Stimulated activated CD4-positive, alpha-beta T cell treated with anti-CD3 and anti-CD28 coated beads, Interleukin-12 subunit alpha, Interleukin-12 subunit beta, amount 100 ng/mL, for 4 hours (primary cell): ENCODE measurements at places on chromosomes 12 and 14.

DNA sequence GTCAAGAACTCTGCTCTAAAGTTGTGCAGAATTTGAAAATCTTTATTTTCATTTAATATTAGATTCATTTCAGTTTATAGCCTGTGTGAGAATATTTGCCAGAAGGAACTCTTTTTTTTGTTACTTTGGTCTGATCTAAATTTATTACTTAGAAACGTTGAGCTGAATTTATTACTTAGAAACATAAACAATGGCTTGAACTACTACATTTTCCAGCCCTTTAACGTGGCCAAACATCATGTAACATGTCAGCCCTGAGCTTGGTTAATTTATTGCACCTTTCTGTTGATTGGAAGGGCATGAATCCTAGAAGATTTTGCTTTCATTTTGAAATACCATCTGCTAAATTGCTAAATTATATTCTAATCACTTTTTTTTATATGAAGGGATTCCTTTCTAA is 241.4 kb downstream of the TMEM117 start:
- DNase-seq = no peak

DNA sequence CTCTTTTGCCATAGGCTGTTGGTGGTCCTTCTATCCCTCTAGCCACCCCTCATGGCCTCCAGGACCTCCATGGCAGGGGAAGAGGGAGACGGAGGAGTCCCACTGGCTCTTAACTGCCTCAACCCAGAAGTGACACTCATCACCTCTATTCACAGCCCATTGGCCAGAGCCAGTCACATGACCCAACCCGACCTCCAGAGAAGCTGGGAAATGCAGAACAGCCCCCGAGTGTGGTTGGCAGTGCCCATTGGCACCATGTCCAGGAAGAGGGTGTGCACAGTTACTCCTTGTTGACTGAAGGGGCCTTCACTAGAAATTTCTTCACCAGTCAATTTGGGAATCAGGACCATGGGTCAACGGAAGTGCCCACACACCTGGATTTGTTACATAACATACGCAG is 17.0 kb upstream of the BCL11B start:
- no peak for DNase-seq

- no peak for DNase-seq
These were observed 294.4 kb downstream of the TMTC2 start for GRCh38 chr12:82981150-82981549.

- DNase-seq = no peak
These were observed 81.4 kb downstream of the BBS10 start for GRCh38 chr12:76266797-76267196.

DNA sequence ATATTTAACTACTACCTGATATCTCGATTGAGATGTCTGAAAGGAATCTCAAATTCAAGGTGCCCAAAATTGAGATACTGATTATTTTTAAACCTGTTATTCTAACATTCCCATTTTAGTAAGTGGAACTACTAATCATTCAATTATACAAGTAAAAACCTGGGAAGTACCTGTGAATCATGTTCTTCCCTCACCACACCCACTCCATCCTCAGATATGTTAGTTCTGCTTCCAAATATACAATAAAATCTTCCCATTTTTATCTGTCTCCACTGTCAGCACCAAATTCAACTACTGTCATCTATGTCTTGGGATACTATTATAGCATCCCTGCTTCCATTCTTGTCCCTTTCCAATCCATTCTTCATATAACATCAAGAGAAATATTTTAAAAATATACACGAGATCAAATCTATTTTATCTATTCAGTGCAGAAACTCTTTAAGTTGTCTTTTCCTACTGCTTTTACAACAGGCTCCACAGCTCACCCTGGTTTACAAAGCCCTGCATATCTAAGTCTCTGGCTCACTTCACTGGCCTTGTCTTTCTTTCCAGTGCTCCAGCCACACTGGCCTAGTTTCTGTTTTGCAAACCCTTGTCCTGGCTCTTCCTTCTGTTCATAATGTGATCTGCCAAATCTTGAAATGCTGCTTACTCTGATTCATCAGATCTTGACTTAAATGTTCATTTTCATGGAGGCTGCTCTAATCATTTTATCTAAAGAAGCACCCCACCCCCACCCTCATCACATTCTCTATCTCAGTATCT is 122.3 kb downstream of the PTPRR start:
- DNase-seq = no peak

DNA sequence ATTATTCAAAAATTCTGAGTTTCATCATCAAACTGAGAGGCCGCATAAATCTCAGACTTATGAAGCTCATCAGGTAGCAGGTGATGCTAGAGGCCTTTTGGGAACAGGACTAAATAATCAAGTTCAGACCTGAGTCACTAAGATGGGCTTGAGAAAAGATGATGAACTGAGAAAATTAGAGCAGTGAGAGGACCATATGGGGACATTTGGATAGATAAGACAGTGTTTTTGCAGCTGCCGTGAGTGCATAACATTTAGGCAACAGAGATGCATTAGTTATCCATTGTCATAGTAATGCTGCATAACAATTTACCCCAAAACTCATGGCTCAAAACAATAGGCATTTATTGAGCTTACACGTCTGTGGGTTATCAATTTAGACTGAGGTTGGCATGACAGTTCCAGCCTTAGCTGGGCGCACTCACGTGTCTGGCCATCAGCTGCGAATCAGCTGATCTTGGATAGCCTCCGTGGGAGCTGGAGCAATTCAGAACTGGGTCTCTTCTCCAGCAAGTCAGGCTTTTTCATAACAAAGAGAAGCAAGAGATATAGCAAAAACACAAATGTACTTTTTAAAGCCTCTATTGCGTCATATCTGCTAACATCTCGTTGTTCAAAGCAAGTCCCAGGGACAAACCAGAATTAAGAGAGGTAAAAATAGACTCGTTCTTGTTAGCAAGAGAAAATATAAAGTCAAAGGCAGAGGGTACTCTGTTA is 72.8 kb downstream of the CAPZA3 start:
- DNase-seq = no peak

GRCh38 chr14:74488786-74489397 is 4.2 kb downstream of the NPC2 start:
- DNase-seq = no peak

DNA sequence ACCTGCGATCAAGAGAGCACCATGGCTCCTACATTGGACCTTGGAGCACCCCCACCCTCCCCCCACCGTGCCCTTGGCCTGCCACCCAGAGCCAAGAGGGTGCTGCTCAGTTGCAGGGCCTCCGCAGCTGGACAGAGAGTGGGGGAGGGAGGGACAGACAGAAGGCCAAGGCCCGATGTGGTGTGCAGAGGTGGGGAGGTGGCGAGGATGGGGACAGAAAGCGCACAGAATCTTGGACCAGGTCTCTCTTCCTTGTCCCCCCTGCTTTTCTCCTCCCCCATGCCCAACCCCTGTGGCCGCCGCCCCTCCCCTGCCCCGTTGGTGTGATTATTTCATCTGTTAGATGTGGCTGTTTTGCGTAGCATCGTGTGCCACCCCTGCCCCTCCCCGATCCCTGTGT is 1.8 kb upstream of the RNU7-1 start:
- DNase-seq = no peak

DNA sequence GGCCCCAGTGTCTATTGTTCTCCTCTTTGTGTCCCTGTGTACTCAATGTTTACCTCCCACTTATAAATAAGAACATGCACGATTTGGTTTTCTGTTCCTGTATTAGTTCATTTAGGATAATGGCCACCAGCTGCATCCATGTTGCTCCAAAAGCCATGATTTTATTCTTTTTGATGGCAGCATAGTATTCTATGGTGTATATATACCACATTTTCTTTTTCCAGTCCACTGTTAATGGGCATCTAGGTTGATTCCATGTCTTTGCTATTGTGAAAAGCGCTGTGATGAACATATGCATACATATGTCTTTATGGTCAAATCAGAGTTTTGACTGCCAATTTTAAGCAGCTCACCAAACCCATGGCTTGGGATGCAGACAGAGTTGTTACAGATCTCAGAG is 17.2 kb upstream of the ANP32D start:
- no peak for DNase-seq

DNA sequence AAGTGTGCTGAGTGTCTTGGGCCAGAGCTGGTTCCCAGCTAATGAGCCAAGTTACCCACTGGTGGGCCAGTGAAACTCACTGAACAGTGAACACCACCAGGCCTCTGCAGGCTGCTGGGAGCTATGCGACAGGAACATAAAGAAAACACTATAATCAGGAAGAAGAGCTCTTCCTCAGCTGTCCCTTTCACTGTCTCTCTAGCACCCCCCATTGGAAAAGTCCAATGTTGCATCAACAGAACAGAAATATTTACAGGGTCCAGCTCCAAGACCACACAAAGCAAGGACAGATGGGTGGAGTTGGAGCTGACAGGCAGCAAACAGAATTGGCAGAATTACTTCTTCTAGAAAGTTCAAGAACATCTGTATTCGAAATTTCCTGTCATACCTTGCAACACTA is 903.6 kb upstream of the TMEM132C start:
- no peak for DNase-seq

DNA sequence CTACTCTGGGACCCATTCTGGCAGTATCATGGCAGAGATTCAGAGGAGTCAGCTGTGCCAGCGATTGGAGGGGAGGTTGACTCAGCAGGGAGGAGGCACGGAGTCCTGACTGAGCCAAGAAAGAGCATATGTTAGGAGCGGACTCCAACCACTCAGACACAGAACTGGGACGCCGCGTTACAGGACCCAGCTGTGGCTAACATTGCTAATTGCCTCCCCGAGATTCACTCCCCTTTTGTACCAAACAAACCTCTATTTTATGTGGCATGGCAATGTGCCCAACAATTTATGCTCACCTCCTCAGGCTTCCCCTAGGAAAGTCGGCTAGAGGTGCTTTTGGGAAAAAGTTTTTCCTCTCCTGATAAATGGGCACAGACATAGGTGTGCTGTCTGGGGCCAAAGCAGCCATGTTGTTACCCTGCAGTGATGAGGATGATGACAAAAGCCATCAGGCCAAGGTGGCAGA is 15.2 kb upstream of the CLIP1 start:
- DNase-seq = no peak

DNA sequence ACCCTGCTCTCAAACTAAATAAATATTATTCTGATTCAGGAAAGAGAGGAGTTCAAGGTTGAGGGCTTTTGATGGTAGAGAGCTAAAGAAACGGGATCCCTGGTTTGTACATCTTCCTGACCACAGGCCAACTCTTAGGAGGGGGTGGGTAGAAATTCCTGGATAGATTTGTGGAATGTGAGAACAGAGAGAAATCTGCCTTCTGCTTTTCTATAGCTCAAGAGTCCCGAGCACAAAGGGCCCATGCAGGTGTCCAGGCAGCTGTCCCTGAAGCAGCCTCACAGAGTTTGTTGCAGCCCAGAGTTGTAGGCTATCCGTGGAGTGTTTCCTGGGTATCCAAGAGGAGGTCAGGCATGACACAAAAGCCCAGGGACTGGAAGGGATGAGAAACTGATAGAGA is 198.6 kb downstream of the BCAT1 start:
- DNase-seq = no peak

- no peak for DNase-seq
These were observed 2.9 kb downstream of the SP7 start for GRCh38 chr12:53333289-53333688.

GRCh38 chr14:49875640-49876198 is 17.2 kb upstream of the ARF6 start:
- no peak for DNase-seq

DNA sequence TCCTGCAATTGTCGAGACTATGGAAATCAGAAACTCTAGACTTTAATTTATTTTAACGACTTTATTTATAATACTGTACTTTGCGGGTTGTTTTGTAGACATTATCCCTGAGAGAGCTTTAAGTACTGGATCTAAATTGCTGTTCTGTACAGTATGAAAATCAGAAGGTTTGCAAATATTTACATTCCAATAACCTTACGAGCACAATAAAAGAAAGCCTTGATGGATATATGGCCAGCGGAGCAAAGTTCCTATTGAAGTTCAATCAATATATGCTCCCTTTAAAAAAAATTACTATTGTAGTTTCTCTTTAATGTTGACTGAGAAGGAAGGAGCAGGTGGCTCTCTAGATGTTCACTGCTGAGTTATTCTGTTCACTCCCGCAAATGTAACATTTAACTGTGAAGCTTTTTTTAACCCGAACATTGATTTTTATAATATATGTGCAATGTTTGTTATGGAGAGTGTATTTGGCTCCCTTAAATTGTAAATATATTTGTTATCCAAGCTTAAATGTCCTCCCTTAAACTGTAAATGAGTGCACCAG is 235.3 kb downstream of the PLCZ1 start:
- no peak for DNase-seq

DNA sequence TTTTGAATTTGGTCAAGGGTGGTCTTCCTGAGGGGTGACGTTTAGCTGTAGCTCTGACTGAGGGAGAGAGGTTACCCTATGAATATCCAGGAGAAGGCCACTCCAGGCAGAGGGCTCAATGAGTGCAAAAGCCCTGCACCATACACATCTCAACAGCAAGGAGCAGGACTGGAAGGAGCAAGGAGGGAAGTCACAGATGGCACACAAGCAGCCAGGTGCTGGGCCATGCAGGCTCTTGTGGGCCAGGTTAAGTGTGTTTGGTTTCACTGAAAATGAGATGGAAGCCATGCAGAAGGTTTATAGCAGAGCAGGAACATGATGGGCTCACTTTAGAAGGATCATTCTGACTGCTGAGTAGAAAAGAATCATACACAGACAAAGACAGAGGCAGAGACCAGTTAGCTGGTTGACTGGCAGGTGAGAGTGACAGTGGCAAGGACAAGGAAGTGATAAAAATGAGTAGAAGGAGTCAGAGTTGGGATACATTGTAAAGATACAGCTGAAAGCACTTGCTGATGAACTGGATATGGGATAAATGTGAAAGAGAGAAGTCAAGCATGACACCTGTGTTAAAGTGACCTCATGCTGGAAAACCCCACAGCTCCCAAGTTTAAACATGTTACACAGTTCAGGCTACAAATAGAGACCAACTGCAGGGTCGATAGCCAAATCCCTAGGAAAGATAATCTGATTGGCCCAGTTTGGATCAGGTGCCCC is 81.2 kb downstream of the PRKD1 start:
- DNase-seq = no peak

DNA sequence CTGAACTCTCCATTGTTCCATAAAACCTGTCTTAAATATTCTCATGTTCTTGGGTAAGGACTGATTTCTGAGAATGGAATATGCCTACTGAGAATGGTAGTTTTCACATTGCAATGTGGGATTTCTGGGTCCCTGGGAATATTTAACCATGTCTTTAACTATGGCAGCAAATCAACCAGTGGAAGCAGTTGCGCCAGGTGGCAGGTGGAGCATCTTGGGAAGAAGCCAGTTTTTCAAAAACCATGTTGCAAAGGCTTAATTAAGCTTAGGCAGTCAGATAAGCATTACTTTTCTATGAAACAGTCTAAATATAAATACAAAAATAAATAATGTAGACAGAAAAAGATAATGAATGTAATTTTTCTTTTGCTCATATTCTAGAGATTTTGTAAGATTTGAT is 448.1 kb downstream of the ADAMTS20 start:
- DNase-seq = no peak

DNA sequence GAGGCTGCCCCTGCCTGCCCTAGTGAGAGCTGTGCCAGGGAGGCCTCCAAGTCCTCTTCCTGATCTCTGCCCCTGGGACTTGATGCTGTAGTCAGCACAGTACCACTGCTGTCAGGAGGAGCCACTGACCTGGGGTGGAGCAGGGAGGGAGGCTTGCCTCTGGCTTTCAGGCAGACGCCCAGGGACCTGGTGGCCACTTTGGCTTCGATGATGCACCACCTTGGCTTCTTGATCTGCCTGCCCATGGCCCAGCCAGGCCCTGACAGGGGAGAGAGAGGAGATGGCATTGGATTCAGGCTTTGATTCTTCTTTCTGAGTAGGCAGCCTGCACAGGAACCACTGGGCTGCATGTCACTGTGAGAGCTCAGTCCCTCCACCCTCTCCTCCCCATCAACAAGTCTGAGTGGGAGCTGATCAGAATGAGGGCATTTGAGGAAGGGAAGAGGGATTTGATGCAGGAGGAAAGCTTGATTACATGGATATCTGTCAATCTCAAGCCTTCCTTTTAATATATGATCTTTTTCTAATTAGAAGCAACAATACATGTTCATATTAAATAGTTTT is 24.7 kb downstream of the TMEM63C start:
- no peak for DNase-seq
